ENCODE measurements at places on chromosomes 12 and 14.

DNA sequence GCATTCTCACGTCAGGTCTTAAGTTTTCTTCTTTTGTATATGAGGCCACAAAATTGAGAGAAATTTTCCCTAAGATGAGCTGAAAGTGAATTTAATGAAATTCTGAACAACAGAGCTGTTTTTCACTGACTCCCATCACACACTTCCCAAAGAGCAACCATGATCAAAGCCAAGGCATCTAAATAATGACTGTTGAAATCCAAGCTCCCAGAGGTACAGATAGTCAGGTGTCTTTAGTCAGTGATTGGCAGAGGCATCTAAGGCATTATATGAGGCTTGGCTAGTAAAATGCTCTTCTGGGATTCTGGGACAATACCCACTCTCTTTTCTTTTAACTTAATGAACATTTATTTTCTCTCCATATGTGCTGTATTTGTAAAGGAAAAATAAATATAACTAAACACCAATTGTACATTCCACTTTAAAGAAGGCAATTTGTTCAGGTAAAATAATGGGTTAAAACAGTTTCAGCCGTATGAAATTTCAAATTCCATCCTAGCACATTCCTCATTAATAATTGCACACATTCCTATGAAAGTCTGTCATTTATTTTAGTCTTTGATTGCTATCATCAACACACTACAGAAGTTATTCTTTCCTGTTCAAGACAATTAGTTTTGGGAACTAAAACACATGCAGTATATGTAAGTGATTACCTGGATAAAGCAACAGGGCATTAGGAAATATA, 871 bp upstream of the SSTR1 start:
- no peak for DNase-seq

- no peak for DNase-seq
These were observed 326.7 kb downstream of the SLC6A15 start for GRCh38 chr12:84585776-84586395.

GRCh38 chr12:2360630-2361170, 307.9 kb downstream of the CACNA1C start:
- DNase-seq = no peak

GRCh38 chr12:51677284-51677968, 86.4 kb downstream of the SCN8A start:
- DNase-seq = no peak

DNA sequence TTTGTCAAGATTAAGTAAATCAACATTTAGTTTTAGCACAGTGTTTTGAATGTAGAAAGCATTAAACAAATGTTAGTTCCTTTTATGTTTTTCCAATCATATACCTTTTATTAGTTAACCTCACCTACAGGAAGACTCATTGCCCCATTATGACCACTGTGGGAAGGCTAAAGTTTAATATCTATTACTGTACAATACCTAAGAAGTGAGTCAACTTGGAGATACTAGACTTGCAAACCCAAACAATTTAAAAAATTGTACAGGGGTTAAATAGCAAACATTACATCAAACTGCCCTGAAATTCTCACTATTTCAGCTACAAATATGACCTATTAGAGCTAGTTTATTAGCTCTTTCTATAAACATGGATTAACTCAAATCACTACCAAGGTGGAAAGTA, 8.6 kb upstream of the G2E3 start:
- no peak for DNase-seq

DNA sequence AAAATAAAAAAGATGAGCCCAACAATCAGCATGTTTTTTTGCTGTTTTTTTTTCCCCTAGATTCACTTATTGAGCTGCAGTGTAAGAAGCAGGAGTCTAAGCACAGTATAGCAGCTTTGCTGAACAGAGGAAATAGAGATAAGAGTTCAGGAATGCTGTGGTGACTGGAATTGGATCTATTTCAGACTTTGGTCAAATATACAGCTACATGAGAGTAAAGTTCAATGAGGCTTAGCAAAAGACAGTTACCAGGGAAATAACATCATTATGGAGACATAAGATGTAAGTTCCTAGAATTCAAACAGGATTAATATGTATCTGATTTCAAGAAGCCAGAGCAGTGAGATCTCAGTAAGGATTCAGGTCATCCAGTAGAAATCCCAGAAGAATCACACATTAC, 613.0 kb downstream of the RPS29 start:
- DNase-seq = no peak

- DNase-seq = no peak
These were observed 17.0 kb downstream of the NOC4L start for GRCh38 chr12:132161036-132161781.

DNA sequence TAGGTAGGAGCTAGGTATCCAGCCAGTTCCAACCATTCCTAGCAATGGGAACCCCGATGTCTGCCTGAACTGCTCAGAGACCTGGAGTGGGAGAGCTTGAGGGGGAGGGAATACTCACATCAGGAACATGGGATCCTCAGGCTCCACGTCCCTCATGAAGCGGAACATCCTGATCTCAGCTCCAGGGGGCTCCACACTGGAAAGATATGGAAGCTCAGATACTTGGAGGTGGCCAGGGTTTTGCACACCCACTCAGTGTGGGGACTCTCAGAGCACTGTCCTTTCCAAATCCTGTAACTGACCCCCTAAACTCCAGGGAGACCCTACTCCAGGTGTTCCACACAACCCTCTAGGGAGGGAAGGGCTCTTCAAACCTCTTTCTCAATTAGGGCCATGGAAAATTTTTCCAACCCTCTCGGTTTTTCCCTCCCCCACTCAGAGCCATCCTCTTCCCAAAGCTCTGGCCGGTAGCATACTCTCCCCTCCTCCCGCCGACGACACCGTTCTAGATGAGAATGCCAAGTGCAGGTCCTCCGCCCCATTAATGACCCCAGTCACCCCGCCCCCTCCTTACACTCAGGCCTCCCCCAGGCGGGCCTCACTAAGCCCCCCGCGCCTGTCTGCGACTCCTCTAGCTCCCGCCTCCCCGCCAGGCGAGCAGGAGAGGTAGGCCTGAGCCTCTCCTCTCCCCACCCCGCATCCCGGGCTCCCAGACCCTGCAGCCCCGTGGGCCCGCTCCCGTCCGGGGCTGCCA, 597 bp downstream of the MLF2 start:
- no peak for DNase-seq

Measured in esophagus muscularis mucosa (tissue), 4 donors.